Naive B cell (primary cell): ENCODE measurements at places on chromosomes 6 and 20. TPM values are rescaled to one million over a fixed set of nuclear protein-coding genes. Genes with fewer than 3 reads are reported as not detected.
A peak's percentile ranks its signal among the peaks of the same experiment; 100 is the strongest.

GRCh38 chr6:3749067-3749841 is 2.3 kb downstream of the PXDC1 start:
- no peak for DNase-seq

GRCh38 chr6:13077117-13077516 is 251.2 kb downstream of the TBC1D7 start:
- DNase-seq = no peak

- DNase-seq = no peak
These were observed 233.5 kb upstream of the AGPAT4 start for GRCh38 chr6:161507375-161507774.

GRCh38 chr20:34403908-34404307 is 40.8 kb downstream of the ITCH start:
- DNase-seq = peak; percentile 35

GRCh38 chr20:22686097-22686496 is 101.7 kb upstream of the FOXA2 start:
- DNase-seq = no peak

DNA sequence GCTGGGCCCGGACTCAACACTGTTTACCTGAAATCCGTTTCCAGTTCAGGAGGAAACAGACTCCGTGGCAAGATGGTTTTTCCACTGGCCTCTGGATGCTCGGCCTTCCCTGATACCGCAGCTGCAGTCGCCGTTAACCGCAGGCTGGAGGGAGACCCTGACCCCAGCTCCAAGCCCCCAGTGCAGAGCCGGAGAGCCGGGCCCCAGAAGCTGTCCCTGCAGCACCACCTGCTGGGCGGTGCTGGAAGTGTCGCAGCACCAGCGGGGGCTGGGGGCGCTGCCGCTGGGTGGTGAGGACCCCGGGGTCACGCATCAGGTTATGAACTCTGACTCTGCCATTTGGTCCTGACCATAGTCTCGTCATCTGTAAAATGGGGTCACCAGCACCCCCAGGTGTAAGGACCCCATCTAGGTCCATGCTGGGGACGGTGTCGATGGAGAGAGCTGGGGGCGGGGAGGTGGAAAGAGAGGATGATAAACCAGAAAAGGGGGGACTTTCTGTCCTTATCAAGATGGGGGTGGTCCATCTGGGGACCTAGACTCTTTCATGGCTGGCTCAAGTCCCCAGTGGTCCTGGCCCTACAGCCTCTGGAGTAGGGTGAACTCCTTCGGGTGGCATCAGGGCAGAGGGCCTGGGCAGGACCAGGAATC is 20.8 kb upstream of the CHRNA4 start:
- peak; percentile 12 for DNase-seq

- DNase-seq = no peak
These were observed 54.1 kb downstream of the RREB1 start for GRCh38 chr6:7161845-7162244.

GRCh38 chr6:17233531-17233930 is 47.6 kb upstream of the RBM24 start:
- DNase-seq = no peak

GRCh38 chr6:3838992-3839867 is 9.9 kb upstream of the FAM50B start:
- no peak for DNase-seq

- DNase-seq = no peak
These were observed 523 bp upstream of the COX7A2 start for GRCh38 chr6:75244063-75244584.

DNA sequence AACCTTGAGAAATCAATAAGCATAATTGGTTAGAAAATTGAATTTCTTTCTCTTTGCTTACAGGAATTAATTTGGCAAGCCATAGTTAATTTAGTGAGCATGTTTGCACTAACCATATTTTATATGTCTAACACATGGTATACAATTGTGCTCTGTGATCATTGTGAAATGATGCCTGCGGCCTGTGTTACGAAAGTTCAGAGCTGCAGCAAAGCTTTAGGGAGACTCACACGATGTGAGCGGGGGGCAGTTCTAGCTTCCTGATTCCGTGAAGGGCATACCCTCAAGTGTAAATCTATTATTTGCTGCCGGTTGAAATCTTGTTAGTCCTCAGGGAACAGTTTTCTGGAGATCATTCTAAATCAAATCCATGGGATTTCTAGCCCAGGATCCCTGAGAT is 25.5 kb upstream of the ADTRP start:
- no peak for DNase-seq

DNA sequence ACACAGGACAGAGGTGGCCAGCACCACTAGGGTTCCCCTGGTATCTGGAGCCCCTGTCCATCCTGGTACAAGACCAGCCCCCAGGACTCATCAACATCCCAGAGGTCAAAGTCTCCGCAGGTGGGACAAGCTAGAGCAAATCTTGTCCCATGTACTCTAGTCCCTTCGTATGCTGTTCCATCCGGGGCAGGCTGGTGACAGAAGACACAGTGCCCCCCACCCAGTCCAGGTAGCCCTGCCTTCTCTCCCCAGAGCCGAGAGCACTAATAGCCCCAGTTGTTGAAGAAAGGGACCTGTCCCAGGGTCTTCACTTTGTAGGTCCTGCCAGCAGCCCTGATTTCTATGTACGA is 21.1 kb downstream of the PCK1 start:
- DNase-seq = no peak

The CTAGE9 gene
- not detected for polyA plus RNA-seq

The CDSN gene
- polyA plus RNA-seq = not detected

The SLC17A9 gene
- 3.1 TPM for polyA plus RNA-seq

The MMP24 gene
- 0.08 TPM for polyA plus RNA-seq

The MOG gene
- not detected for polyA plus RNA-seq

The CCM2L gene
- polyA plus RNA-seq = not detected

The GPR63 gene
- polyA plus RNA-seq = not detected

The RNF182 gene
- not detected for polyA plus RNA-seq
